ENCODE measurements at places on chromosomes 4 and X. TPM values are rescaled to one million over a fixed set of nuclear protein-coding genes. Genes with fewer than 3 reads are reported as not detected.

Gene RAB40AL
- 0.35 TPM for total RNA-seq

Gene SCD5
- total RNA-seq = 6.3 TPM

- DNase-seq = no peak
- H3K36me3 ChIP-seq = no peaks in the 10 kb centered on the region
- no peaks in the 10 kb centered on the region for H3K27me3 ChIP-seq
- no peak overlapping the region for H3K27ac ChIP-seq
Measured at GRCh38 chr4:176897226-176897625, 104.5 kb upstream of the VEGFC start.

Gene CYLC1
- total RNA-seq = not detected

DNA sequence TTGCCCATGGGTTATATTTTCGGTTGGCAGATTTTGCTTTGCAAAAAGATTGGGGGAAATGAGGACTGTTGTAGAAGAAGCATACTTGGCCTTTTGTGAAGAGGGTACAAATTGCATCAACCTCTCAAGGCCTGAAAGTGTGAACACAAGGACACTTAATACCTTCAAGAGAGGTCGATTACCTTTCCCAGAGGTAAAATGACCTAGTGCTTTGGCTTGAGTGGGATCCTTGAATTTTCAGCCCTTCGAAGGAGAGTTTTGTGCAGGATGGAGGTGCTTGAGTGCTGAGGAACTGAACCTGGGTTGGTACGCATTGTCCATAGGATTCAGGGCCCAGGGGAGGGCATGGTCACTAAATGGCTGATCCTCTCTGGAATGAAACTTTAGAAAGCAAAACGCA is 27.6 kb upstream of the NKAP start:
- no peak overlapping the region for H3K27ac ChIP-seq
- no peaks in the 10 kb centered on the region for H3K27me3 ChIP-seq
- H3K4me3 ChIP-seq = no peak overlapping the region
- H3K4me1 ChIP-seq = no peaks in the 10 kb centered on the region
- no peaks in the 10 kb centered on the region for H3K36me3 ChIP-seq

Gene ATP2B3
- not detected for total RNA-seq

Gene TMEM164
- 13.2 TPM for total RNA-seq

Gene OR13H1
- not detected for total RNA-seq

Gene MTNR1A
- not detected for total RNA-seq

GRCh38 chr4:9765091-9765490 is 16.3 kb upstream of the DRD5 start:
- no peak for DNase-seq
- H3K4me1 ChIP-seq = no peaks in the 10 kb centered on the region
- H3K27me3 ChIP-seq = no peaks in the 10 kb centered on the region
- H3K27ac ChIP-seq = no peak overlapping the region

DNA sequence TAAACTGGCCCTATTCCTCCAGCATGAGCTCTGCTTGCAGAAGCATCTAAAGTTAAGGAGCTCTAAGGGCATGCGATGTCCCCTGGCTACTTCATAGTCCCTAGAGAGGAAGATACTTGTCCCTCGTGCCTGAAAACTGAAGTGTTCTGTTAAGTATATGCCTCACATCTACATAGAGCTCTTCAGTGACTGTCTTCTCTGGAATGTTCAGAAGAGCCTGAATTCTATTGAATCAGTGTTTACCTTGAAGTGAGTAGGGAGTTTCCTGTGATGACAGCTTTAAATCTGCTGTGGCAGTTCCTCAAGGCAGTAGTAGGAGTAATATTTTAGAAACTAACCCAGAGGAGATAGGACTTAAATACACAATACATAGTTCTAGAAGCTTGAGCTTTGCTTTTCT is 111.2 kb downstream of the ZNF518B start:
- no peaks in the 10 kb centered on the region for H3K36me3 ChIP-seq
- no peak overlapping the region for H3K4me3 ChIP-seq
- no peaks in the 10 kb centered on the region for H3K27me3 ChIP-seq

DNA sequence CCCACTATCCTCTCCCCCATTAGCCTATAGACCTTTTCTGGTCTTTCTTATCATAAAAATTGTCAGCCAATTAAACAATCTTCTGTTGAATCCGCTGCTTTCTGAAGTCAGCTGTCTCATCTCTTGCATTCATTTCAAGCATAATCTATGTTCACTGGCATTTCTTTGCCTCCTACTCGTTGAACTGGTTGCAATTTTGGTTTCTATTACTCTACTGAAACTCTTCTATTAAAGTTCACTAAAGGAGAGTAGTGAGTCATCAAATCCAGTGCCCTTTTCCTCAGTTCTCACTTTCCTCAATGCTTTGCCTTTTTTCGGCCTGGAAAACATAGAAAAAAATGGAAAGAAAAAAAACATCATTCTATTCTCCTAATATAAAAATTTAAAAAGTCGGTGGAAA is 23.9 kb upstream of the CXCL13 start:
- no peak overlapping the region for H3K27ac ChIP-seq
- H3K4me3 ChIP-seq = no peak overlapping the region

Gene FRAS1
- total RNA-seq = not detected

DNA sequence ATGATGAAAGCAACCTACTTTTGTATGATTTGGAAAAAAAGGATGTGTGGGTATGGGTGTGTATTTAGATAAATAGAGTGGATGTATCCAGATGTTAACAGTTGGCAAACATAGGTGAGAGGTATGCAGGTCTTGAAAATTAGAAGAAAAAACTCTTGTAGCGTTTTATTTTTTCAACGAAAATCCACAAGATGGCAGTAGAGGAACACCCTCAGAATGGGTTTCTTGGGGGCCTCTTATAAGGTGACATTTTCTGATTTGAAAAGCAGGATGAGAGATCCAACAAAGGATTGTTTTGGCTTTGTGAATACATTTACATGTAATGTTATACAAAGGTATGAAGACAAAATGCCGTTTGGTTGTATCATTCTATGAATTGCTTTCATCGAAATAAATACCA is 68.3 kb downstream of the FMR1NB start:
- no peak overlapping the region for H3K27ac ChIP-seq
- no peaks in the 10 kb centered on the region for H3K4me1 ChIP-seq
- no peaks in the 10 kb centered on the region for H3K36me3 ChIP-seq
- H3K27me3 ChIP-seq = no peaks in the 10 kb centered on the region

DNA sequence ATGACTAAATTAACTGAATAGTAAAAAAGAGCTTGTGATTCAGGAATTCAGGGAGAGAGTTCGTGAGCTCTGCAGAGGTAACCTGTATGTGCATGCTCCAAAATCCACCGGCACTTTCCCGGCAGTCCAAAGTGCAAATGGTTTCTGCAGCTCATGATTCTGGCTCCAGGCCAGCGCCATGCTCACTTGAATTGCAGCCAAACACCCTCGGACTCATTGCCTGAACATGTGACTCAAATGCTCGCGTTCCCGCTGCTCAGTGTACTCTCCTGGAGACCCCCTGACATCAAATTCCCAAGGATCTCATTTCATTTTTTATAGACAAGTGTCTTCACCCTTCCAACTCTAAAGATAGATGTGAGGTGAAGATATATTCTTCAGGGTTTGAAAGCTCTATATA is 44.1 kb upstream of the SH3RF1 start:
- no peaks in the 10 kb centered on the region for H3K36me3 ChIP-seq
- H3K4me3 ChIP-seq = no peak overlapping the region

DNA sequence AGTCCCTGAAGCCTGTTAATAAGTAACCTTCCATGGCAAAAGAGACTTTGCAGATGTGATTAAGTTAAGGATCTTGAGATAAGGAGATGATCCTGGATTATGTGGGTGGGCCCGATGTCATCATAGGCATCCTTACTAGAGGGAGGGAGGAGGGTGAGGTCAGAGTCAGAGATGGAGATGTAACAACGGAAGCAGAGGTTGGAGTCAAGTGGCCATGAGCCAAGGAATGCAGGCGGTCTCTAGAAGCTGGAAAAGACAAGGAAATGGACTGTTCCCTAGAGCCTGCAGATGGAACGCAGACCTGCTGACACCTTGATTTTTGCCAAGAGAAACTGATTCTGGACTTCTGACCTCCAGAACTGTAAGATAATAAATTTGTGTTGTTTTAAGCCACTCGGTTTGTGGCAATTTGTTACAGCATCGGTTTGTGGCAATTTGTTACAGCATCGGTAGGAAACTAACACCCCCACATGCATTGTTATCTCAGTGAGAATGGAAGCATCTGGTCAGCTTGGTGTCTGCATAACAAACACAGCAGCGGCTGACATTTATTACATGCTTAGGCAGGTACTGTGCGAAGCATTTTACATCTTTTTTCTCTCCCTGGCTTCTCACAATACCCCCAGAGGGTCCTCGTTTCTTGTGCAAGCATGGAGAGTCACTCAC is 55.6 kb downstream of the CLDN34 start:
- H3K36me3 ChIP-seq = no peaks in the 10 kb centered on the region
- H3K4me3 ChIP-seq = no peak overlapping the region
- no peaks in the 10 kb centered on the region for H3K4me1 ChIP-seq
- no peak overlapping the region for H3K27ac ChIP-seq
- H3K27me3 ChIP-seq = no peaks in the 10 kb centered on the region
- DNase-seq = no peak

Gene MAGEA2B
- total RNA-seq = not detected

DNA sequence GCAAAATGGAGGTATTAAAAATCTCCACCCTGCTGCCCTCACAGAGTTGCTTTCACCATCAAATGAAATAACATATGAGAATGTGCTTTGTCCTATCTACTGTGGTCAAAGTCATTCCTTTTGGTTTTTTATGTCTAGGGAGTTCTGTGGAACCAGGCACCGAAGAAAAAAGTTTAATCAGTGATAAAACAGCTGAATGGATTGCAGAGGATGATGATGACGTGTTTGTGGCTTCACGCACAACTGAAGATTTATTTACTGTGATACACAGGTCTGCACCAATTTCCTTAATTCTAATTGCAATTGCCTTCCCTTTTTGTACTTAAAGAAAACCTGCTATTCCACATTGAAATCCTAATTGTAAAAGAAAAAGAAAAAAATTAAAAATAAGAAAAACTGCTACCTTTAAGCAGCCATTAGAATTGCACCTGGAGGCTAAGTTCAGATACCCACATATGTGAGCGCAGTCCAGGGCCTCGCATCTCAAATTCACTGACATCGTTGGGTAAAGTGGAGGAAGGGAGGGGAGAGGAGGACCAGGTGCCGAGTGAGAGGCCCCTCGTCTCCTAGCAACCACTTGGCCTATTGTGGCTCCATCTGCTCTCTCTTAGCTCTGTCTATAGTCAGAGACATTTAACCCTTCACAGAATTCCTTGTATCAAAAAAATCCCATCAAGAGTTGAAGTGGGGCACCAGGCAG is 10.5 kb upstream of the RTL5 start:
- H3K27ac ChIP-seq = no peak overlapping the region
- H3K4me1 ChIP-seq = peaks cover 8% of the 10 kb centered on the region
- no peaks in the 10 kb centered on the region for H3K36me3 ChIP-seq
- H3K27me3 ChIP-seq = no peaks in the 10 kb centered on the region
- H3K4me3 ChIP-seq = no peak overlapping the region

Gene MAGED4B
- 2.3 TPM for total RNA-seq

- no peaks in the 10 kb centered on the region for H3K27me3 ChIP-seq
- no peak overlapping the region for H3K4me3 ChIP-seq
- H3K27ac ChIP-seq = no peak overlapping the region
- no peaks in the 10 kb centered on the region for H3K36me3 ChIP-seq
Measured at GRCh38 chr4:8872402-8873291, 1.0 kb upstream of the HMX1 start.

- no peak overlapping the region for H3K27ac ChIP-seq
- no peak overlapping the region for H3K4me3 ChIP-seq
- no peak for DNase-seq
- H3K36me3 ChIP-seq = no peaks in the 10 kb centered on the region
- no peaks in the 10 kb centered on the region for H3K27me3 ChIP-seq
- no peaks in the 10 kb centered on the region for H3K4me1 ChIP-seq
Measured at GRCh38 chrX:24276015-24276414, 37.9 kb downstream of the SUPT20HL2 start.

Gene VSIG1
- total RNA-seq = 1.9 TPM

- H3K36me3 ChIP-seq = no peaks in the 10 kb centered on the region
- H3K27ac ChIP-seq = no peak overlapping the region
- H3K4me3 ChIP-seq = no peak overlapping the region
- DNase-seq = no peak
- H3K27me3 ChIP-seq = no peaks in the 10 kb centered on the region
Measured at GRCh38 chr4:162366146-162366545, 202.3 kb upstream of the FSTL5 start.

Measured in CD8-positive, alpha-beta memory T cell (primary cell).